ENCODE measurements at places on chromosomes 2 and 18. TPM values are rescaled to one million over a fixed set of nuclear protein-coding genes. Genes with fewer than 3 reads are reported as not detected.

DNA sequence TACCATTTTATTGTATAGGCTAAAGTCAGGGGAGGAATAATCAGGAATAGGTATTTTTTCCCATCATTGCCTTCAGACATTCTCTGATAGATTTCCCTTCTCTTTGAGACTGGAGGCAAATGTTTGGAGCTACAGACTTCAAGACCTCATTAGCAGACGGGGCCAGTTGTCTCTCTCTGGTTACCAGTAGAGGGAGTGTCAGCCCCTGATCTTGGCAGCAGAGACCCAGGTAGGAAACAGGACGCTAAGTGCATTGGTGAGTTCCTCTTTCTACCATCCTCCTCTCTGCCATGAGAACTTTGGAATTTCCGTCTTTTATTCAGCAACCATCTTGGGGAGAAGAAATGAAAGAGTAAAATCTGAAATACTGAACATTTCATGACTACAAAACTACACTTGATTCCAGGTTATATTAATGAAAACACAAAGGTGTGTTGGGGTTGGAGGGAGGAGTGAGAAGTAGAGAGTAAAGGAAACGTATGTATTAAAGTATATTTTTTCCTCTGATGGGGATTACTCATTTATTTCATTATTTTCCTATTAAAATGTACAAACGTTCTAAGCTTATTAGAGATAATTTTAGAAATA, 186.2 kb upstream of the GCFC2 start:
- no peaks in the 10 kb centered on the region for H3K27me3 ChIP-seq
- no peak for DNase-seq
- H3K27ac ChIP-seq, result no peak overlapping the region

DNA sequence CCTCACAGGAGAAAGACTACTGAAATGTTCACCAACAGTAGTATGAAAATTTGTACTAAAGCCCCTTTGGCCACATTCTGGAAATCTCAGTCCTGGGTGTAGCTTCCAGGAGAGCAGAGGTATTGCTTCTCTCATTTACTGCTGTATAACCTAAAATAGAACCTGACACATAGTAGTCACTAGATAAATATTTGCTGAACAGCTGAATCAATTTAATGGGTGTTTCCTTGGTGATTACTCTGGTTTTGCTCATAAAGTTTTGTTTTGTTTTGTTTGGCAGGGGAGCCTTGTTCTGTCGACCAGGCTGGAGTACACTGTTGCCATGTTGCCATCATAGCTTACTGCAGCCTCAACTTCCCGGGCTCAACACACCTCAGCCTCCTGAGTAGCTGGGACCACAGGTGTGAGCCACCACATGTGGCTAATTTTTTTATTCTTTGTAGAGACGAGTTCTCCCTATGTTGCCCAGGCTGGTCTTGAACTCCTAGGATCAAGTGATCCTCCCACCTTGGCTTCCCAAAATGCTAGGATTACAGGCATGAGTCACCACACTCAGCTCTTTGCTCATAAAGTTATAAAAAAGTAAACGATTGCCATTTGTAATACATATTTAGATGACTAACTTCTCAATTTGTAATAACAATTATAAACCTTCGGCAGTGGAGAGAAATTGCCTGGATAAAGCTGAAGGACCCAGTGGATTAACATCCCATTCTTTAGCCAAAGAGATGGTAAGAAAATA, 11.5 kb upstream of the PARD3B start:
- no peaks in the 10 kb centered on the region for H3K4me1 ChIP-seq
- no peaks in the 10 kb centered on the region for H3K27me3 ChIP-seq
- DNase-seq, result no peak
- H3K36me3 ChIP-seq, result no peaks in the 10 kb centered on the region

The HES6 gene
- 5.6 TPM for total RNA-seq

- H3K4me3 ChIP-seq, result no peak overlapping the region
- H3K36me3 ChIP-seq, result no peaks in the 10 kb centered on the region
- H3K27ac ChIP-seq, result no peak overlapping the region
- H3K27me3 ChIP-seq, result no peaks in the 10 kb centered on the region
Observed at GRCh38 chr2:196163285-196163684, 8.1 kb downstream of the STK17B start.

DNA sequence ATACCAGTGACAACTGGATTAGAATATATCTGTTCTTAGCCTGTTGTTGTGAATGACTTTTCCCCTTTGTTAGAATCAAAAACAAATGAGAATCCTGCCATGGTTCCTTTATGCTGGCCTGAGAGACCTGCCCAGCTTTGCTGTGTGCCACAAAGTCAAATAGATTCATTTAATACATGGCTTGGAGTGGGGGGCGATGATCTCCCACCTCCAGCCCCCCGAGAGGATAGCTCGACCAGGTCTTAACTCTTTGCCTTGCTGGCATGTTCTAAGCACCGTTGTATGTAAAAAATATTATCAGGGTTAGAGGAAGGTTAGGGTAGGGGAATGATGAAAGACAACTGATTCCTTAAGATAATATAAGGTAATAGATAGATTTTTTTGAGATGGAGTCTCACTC, 22.2 kb upstream of the DGKD start:
- no peak overlapping the region for H3K4me3 ChIP-seq
- DNase-seq, result no peak
- H3K36me3 ChIP-seq, result no peaks in the 10 kb centered on the region
- H3K4me1 ChIP-seq, result no peaks in the 10 kb centered on the region

GRCh38 chr18:2907550-2908135, 60.8 kb downstream of the EMILIN2 start:
- H3K4me1 ChIP-seq, result no peaks in the 10 kb centered on the region
- no peak for DNase-seq
- no peak overlapping the region for H3K27ac ChIP-seq
- H3K27me3 ChIP-seq, result no peaks in the 10 kb centered on the region
- H3K36me3 ChIP-seq, result peaks cover 7% of the 10 kb centered on the region
